ENCODE measurements at places on chromosomes 12 and 14. TPM values are rescaled to one million over a fixed set of nuclear protein-coding genes. Genes with fewer than 3 reads are reported as not detected.

FSCB gene
- not detected for total RNA-seq

PLEK2 gene
- 21.8 TPM for total RNA-seq

LRCOL1 gene
- total RNA-seq: not detected

INHBC gene
- not detected for total RNA-seq

ABCC9 gene
- 0.08 TPM for total RNA-seq

IL22 gene
- not detected for total RNA-seq

SHMT2 gene
- total RNA-seq: 124 TPM

GDF11 gene
- 3.8 TPM for total RNA-seq

DHH gene
- total RNA-seq: not detected
